ENCODE measurements at places on chromosomes 1 and 21. TPM values are rescaled to one million over a fixed set of nuclear protein-coding genes. Genes with fewer than 3 reads are reported as not detected.

GRCh38 chr21:42618707-42619102 lies 34.7 kb upstream of the PDE9A start:
- DNase-seq, result no peak

PPFIA4 gene
- 9.4 TPM for total RNA-seq

GRCh38 chr1:223628233-223629125 lies 37.0 kb downstream of the CAPN8 start:
- peak; percentile 62 for DNase-seq

KLHDC8A gene
- total RNA-seq, result not detected

SLC25A34 gene
- 0.49 TPM for total RNA-seq

- no peak for DNase-seq
These were observed 4.7 kb downstream of the AMY2B start for GRCh38 chr1:103576065-103576464.

DNA sequence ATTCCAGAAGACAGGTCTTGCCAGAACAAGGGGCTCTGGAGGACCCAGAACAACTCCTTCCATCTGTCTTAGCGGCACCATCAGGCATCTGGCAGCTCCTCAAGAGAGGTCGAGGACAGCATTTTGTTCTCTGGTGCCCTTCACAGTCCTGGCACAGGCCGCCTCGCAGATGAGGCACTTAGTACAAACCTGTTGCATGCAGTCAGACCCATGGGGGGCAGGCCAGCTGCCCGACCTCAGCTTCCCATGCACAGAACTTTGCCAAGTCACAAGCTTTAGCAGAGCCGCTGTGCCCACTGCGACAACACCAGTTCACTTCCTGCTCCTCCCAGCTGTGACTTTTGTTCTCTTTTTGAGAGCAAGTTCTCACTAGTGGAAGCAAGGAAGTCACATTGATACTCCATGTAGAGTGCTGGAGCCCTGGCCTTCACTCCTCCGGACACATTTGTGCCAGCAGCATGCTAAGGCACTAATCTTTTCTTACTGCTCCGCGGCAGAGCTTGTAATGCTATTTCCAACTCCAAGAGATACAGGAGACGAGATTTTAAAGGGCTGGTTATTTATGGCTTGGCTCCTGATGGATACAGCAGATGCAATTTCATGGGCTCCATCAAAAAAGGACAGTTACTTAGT lies 44.6 kb downstream of the HMGB4 start:
- DNase-seq, result no peak

DNA sequence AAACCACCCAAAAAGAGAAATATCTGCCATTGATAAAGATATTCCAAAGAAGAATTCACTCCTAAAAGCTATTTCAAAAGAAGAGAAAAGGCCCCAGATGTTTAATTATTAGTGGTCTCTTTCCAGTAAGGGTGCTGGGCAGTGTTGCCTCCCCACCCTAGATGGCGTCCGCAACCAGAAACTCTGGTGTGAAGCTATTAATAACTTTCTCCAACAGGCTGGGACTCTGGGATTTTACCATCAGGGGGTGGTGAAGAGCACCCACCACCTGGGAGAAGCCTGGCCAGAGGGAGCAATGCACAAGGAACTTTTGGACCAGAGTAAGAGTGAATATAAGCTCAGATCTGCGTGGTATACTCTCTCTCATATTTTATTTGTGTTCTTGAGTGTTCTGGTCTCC lies 115.4 kb upstream of the TIAM1 start:
- DNase-seq, result peak; percentile 18

MRPL20 gene
- total RNA-seq, result 110 TPM

SMG7 gene
- 60.2 TPM for total RNA-seq

- DNase-seq, result no peak
These were observed 15.4 kb downstream of the ANGPTL7 start for GRCh38 chr1:11204396-11205190.

LCE1F gene
- not detected for total RNA-seq

GRCh38 chr1:29454616-29455380 lies 218.5 kb downstream of the PTPRU start:
- no peak for DNase-seq

Measured in Caco-2 (cell line).